Ascending aorta (tissue), 2 donors: ENCODE measurements at places on chromosomes 3 and 15. TPM values are rescaled to one million over a fixed set of nuclear protein-coding genes. Genes with fewer than 3 reads are reported as not detected.

The CKMT1B gene
- total RNA-seq: not detected

The ATP13A5 gene
- total RNA-seq: not detected

The NR1I2 gene
- not detected for total RNA-seq

The PIGZ gene
- total RNA-seq: 0.96 TPM

The EPHB3 gene
- total RNA-seq: 1.2 TPM

The LXN gene
- 1.2 TPM for total RNA-seq

The KCNMB3 gene
- 16.5 TPM for total RNA-seq

The MIX23 gene
- not detected for total RNA-seq

The GOLGA8N gene
- total RNA-seq: 20.6 TPM

The PLIN1 gene
- total RNA-seq: 39.3 TPM

The TPRG1 gene
- total RNA-seq: 6.4 TPM

DNA sequence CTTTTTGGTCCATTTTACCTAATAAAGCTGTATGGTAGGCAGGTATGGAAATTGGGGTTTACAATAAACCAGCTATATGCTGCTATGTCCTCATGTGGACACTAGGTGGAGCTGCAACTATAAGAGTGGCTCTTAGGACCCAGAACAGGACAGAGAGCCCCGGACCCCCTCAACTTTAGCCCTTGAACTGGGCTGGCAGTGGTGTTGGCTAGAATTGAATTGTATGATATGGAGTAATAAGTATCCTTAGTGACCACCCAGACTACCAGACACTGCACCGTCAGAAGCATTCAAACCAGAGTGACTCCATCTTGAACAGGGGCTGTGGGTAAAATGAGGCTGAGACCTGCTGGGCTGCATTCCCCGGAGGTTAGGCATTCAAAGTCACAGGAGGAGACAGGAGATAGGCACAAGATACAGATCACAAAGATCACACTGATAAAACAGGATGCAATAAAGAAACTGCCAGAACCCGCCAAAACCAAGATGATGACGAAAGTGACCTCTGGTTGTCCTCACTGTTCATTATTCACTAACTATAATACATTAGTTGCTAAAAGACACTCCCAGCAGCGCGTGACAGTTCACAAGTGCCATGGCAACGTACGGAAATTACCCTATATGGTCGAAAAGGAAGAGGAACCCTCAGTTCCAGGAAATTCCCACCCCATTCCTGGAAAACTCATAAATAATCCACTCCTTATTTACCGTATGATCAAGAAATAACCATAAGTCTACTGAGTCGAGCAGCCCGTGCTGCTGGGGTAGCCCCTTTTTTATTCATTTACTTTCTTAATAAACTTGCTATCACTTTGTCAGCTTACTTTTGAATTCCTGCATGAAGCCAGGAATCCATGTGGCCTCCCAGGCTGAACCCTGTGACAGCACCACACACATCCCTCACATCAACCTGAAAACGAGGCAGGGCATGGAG is 68.7 kb upstream of the BLM start:
- DNase-seq: peak; percentile 89

DNA sequence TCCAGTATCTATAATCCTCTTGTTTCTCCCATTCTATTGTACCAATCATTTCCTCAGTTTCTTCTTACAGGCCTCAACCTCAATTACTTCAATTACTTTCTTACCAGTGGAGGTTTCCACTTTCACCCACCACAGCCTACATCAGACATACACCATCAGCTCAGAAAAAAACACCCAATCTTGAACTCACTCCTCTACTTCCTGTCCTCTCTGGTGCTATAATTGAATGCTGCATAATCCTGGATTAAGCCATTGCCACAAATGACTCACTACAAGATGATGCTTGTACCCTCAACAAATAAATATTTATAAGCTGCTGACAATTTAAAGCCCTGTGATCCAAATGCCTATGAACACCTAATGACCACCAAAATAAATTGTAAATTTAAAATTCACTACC is 18.5 kb downstream of the RYK start:
- DNase-seq: no peak

GRCh38 chr3:85570819-85571218 is 612.0 kb downstream of the CADM2 start:
- no peak for DNase-seq

GRCh38 chr3:13078163-13078905 is 5.1 kb upstream of the IQSEC1 start:
- no peak for DNase-seq

GRCh38 chr15:98951493-98952320 is 55.9 kb downstream of the PGPEP1L start:
- no peak for DNase-seq

- DNase-seq: no peak
Observed at GRCh38 chr15:42012241-42012640, 8.6 kb downstream of the PLA2G4E start.

- DNase-seq: no peak
Observed at GRCh38 chr15:62060896-62061280, 641 bp upstream of the VPS13C start.

- DNase-seq: no peak
Observed at GRCh38 chr15:34620142-34620541, 36.7 kb upstream of the GOLGA8B start.

DNA sequence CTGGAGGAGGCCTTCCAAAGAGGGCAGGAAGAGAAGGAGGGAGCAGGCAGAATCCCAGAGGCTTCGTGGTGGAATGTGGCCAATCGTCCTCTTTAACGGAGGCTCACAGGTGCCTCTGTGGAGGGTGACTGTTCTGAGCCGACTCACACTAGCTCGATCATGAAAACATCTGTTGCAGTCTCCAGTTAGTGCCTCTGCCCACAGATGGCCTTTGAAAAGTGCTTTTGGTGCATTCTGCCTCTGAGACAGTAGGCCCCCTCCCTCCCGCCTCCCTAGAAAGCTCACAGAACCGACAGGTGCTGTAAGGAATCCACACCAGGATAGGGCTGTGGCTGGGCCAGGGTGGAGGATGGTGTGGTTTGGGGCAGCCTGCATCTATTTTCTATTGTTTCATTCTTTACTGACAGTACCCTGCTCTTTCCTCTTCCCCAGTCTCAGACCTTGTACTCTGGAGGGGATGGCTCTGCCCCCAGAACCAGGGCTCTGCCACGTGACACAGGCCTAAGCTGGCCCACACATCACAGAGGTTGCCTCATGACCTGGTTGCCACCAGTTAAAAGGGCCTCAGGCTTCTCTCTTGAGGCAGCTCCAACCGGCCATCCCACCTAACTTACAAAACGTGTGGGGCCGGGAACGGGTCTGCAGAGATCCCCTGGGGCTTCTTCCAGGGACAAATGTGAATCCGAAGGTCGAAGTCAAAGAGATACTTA is 27.2 kb upstream of the PIGZ start:
- DNase-seq: no peak

DNA sequence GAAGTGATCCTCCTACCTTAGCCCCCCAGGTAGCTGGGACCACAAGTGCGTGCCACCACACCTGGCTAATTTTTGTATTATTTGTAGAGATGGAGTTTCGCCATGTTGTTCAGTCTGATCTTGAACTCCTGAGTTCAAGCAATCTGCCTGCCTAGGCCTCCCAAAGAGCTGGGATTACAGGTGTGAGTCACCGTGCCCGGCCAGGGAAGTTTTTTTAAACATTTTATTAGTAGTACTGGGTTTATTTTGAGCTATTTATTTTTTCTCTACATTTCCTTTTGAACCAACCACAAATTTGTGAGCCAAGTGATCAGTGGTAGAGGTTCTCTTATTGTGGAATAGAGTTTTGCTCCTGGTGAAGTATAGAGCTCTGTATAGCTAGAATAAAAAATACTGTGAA is 33.7 kb downstream of the ARMC8 start:
- no peak for DNase-seq

- DNase-seq: no peak
Observed at GRCh38 chr3:197093871-197094270, 64.3 kb upstream of the MELTF start.

- no peak for DNase-seq
Observed at GRCh38 chr3:119613201-119613600, 15.5 kb downstream of the PLA1A start.

- DNase-seq: no peak
Observed at GRCh38 chr3:172905451-172905850, 154.9 kb downstream of the ECT2 start.

DNA sequence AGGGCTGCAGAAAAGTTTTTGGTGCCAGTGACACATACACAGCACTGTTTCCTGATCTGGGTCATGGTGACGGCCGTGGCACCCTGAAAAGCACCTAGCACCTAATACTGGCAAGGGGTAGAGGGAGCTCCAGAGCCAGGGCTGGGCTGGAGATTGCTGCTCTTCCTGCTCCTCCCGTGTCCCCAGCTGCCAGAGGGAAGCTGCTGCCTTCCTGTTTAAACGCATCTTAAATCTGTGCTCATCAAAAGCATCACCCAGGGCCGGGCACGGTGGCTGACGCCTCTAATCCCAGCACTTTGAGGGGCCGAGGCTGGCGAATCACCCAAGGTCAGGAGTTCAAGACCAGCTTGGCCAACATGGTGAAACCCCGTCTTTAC is 156.7 kb upstream of the MEF2A start:
- peak; percentile 83 for DNase-seq

- DNase-seq: no peak
Observed at GRCh38 chr3:14836049-14836468, 17.3 kb downstream of the FGD5 start.

- no peak for DNase-seq
Observed at GRCh38 chr3:102510663-102511062, 75.8 kb downstream of the ZPLD1 start.

GRCh38 chr3:183911763-183912506 is 27.3 kb upstream of the PARL start:
- DNase-seq: no peak

DNA sequence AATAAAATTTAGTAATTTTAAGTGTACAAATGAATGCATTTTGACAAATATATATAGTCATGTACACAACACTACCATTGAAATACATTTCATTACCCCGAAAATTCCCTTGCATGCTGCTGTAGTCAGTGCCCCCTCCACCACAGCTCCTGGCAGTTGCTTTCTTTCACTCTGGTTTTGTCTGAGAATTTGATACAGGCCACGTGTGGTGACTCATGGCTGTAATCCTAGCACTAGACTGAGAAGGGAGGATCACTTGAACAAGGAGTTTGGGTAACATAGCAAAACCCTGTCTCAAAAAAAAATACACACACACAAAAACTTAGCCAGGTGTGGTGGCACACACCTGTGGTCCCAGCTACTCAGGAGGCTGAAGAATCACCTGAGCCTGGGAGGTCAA is 65.4 kb downstream of the TFRC start:
- no peak for DNase-seq

- no peak for DNase-seq
Observed at GRCh38 chr3:116896116-116896515, 186.5 kb downstream of the TUSC7 start.

DNA sequence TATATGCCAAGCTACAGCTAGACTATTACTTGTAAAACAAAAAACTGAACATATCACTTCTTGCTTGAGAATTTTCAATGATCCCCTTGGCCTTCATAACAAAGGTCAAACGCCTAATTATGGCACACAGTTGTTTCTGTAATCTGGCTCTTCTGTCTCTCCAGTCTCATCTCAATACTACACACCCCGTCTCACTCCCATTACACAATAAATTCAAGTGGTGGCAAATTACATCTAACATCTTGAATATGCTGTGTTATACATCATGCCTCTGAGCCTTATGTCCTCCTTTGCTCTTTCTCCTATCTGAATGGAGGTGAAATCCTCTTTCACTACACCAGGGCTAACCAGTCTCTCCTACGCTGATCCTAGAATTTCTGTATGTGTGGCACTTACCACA is 140.4 kb downstream of the TBL1XR1 start:
- no peak for DNase-seq

DNA sequence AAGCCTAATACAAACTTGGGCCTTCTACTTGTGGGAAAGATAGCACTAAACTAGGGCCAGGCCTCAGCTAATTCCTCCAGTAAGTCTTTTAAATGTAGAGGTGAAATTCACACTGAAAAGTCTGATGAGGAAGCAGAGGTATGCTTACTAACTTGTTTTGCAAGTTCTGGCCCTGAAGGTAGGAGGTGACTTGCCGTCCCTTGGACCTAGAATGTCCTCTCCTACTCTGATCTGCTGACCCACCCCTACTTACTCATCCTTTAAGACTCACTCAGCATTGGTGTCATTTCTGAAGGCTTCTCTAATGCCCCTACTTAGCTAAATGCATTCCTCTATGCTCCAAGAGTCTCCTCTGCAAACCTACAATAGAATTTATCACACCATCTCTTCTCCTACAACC is 19.4 kb downstream of the RIOX2 start:
- no peak for DNase-seq

DNA sequence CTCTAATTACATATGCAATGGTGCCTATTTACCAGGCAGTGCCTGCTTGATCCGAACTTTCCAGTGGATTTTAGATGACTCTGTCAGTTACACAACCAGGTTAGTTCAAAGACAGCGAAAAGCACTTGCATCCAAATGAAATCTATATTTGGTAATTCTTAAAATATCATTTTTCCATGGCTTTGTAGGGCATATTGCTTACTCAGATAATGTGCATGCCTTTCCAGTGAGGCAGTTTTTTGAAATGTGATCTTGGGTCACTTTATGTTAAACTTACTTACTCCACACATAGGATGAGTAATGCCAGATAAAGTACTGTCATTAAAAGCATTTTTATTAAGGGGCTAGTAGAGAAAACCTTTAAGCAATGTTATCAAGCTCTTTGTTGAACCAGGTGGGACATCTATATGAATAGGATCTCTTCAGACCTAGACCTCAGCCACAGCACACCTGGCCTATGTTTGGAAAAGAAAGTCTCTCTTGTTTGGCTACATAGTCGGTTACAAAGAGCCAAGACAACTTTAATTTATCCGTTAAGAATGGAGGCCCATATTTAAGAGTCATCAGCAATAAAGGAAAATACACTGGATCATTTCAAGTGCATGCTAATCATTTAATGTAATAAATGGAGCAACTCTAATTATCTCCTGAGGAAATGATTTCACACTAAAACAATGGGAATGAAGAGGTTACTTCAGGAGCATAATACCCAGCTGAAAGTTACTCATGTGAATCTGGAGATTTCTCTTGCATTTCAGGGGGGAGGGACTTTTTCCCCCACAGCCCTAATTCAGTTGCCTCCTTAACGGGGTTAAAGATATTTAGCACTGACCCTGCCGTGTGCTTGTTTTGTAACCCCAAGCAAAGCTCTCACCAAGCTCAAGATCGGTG is 56.3 kb upstream of the TMCO5A start:
- no peak for DNase-seq

GRCh38 chr15:67199391-67199790 is 55.1 kb downstream of the AAGAB start:
- no peak for DNase-seq

DNA sequence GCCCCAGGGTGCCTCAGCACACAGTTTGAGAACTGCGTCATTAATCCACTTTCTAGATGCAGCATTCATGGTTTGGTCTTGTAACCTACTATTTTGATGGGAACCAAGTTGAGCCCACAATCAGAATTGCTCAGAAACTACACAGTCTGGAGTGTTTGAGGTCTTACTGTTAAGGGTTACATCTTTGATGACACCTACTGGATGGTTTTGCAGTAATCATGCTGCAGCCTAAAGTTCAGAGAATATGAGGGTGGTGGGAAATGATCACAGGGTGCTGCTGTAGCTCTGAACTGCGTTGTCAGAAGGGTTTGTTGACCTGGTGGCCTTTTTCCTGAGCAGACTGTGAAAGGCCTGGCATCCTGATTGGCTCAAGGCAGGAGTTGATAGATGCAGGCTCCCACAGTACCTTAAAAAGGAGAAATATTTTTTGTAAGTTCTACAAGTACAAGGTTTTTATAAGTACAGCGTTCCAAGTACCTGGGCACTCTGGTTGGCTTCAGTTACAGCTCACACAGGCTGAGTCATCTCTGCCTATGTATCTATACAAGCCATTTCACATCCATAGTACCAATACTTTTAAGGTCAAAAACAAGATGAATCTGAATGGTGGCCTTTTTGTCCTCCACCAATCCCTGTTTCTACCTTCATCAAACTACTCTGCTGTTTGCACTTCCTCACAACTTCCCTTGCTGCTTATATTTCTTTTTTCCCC is 60.5 kb upstream of the ACKR4 start:
- DNase-seq: no peak
